SJSA1 (cell line): ENCODE measurements at places on chromosomes 4 and X. TPM values are rescaled to one million over a fixed set of nuclear protein-coding genes. Genes with fewer than 3 reads are reported as not detected.

The PDGFC gene
- 63.0 and 73.1 TPM in 2 replicates for total RNA-seq

The ARMCX1 gene
- 15.5 and 19.6 TPM in 2 replicates for total RNA-seq

The FGF13 gene
- total RNA-seq: 5.0 and 7.0 TPM in 2 replicates

The GYPB gene
- total RNA-seq: not detected in 2 replicates

The CYBB gene
- 0.24 and 0.34 TPM in 2 replicates for total RNA-seq

The LNX1 gene
- 0.09 TPM in 1 of 2 replicates, not detected in the other for total RNA-seq

The FRMD7 gene
- total RNA-seq: not detected in 2 replicates

The NAA10 gene
- 119 and 155 TPM in 2 replicates for total RNA-seq

The TLR1 gene
- total RNA-seq: 0.41 and 1.1 TPM in 2 replicates

DNA sequence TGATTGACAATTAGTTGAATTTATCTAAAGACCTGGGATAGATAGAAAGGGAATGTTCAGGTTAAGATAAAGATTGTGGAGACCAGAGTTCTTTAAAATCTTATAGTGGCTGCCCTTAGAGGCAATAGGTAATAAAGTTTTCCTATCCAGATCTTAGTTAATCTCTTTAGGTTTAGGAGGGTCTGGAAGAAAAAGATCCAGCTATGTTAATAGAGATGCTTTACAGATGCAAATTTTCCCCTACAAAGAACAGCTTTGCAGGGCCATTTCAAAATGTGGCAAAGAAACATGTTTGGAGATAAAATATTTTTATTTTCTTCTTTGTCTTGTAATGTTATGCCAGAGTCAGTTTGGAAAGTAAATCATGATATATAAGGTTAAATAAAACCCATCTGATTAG lies 54.1 kb upstream of the CHIC1 start:
- no peak overlapping the region for H3K27ac ChIP-seq
- H3K36me3 ChIP-seq: no peaks in the 10 kb centered on the region

GRCh38 chrX:48913605-48914366 lies 2.3 kb upstream of the SLC35A2 start:
- no peaks in the 10 kb centered on the region for H3K36me3 ChIP-seq
- no peaks in the 10 kb centered on the region for H3K27me3 ChIP-seq
- H3K4me1 ChIP-seq: peaks cover 7% of the 10 kb centered on the region
- H3K4me3 ChIP-seq: no peak overlapping the region
- no peak overlapping the region for H3K27ac ChIP-seq
- DNase-seq: no peak

DNA sequence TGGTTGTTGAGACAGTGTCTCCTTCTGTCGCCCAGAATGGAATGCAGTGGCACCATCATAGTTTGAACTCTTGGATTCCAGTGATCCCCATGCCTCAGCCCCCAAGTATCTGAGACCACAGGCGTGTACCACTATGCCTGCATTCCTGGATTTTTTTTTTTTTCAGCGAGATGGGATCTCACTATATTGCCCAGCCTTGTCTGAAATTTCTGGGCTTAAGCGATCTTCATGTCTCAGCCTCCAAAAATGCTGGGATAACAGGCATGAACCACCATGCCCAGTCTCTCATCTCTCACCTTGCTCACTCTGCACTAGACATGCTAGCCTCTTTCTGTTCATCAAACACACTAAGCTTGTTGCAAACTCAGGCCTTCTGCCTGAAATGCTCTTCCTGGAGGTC lies 104.1 kb downstream of the UBE2K start:
- H3K27me3 ChIP-seq: no peaks in the 10 kb centered on the region
- no peaks in the 10 kb centered on the region for H3K4me1 ChIP-seq
- no peaks in the 10 kb centered on the region for H3K36me3 ChIP-seq
- DNase-seq: no peak
- no peak overlapping the region for H3K27ac ChIP-seq
- H3K4me3 ChIP-seq: no peak overlapping the region

GRCh38 chr4:125169192-125169591 lies 145.6 kb upstream of the FAT4 start:
- H3K4me3 ChIP-seq: no peak overlapping the region
- no peaks in the 10 kb centered on the region for H3K27me3 ChIP-seq
- no peak for DNase-seq
- H3K27ac ChIP-seq: no peak overlapping the region
- H3K36me3 ChIP-seq: no peaks in the 10 kb centered on the region

GRCh38 chr4:41432881-41433280 lies 105.1 kb upstream of the LIMCH1 start:
- H3K27me3 ChIP-seq: no peaks in the 10 kb centered on the region
- peak overlapping the region; percentile 69 for H3K27ac ChIP-seq
- H3K4me1 ChIP-seq: peaks cover 29% of the 10 kb centered on the region

- no peak for DNase-seq
- no peaks in the 10 kb centered on the region for H3K27me3 ChIP-seq
- no peaks in the 10 kb centered on the region for H3K36me3 ChIP-seq
Measured at GRCh38 chrX:73668779-73669178, 105.8 kb downstream of the CHIC1 start.

DNA sequence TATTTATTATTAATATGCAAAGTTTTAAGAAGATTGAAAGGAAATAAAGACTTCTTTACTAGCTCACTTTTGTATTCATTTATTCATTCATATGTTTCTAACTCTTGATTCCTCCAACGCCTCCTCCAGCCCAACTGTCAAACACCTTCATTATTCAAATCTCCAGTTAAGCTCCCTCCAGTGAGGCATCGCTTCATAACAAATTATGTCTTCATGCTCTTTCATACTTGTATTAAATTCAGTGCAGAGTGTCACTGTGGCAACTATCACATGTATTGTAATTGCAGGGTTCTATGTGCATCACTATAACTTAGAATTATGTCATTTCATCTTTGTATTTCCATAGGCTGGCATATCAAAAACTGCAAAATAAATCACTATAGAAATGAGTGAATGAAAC lies 1394.2 kb upstream of the PCDH7 start:
- no peaks in the 10 kb centered on the region for H3K4me1 ChIP-seq
- no peak overlapping the region for H3K27ac ChIP-seq
- no peak overlapping the region for H3K4me3 ChIP-seq

GRCh38 chr4:180285796-180286195 lies 1957.4 kb upstream of the TENM3 start:
- H3K27me3 ChIP-seq: no peaks in the 10 kb centered on the region
- no peaks in the 10 kb centered on the region for H3K4me1 ChIP-seq
- H3K4me3 ChIP-seq: no peak overlapping the region

- no peak overlapping the region for H3K27ac ChIP-seq
- no peak for DNase-seq
- no peaks in the 10 kb centered on the region for H3K4me1 ChIP-seq
- no peaks in the 10 kb centered on the region for H3K36me3 ChIP-seq
Measured at GRCh38 chrX:153409414-153410101, 1.7 kb upstream of the ZFP92 start.

GRCh38 chr4:184778325-184778724 lies 44.4 kb upstream of the CENPU start:
- no peaks in the 10 kb centered on the region for H3K27me3 ChIP-seq
- no peak overlapping the region for H3K4me3 ChIP-seq
- H3K4me1 ChIP-seq: no peaks in the 10 kb centered on the region

DNA sequence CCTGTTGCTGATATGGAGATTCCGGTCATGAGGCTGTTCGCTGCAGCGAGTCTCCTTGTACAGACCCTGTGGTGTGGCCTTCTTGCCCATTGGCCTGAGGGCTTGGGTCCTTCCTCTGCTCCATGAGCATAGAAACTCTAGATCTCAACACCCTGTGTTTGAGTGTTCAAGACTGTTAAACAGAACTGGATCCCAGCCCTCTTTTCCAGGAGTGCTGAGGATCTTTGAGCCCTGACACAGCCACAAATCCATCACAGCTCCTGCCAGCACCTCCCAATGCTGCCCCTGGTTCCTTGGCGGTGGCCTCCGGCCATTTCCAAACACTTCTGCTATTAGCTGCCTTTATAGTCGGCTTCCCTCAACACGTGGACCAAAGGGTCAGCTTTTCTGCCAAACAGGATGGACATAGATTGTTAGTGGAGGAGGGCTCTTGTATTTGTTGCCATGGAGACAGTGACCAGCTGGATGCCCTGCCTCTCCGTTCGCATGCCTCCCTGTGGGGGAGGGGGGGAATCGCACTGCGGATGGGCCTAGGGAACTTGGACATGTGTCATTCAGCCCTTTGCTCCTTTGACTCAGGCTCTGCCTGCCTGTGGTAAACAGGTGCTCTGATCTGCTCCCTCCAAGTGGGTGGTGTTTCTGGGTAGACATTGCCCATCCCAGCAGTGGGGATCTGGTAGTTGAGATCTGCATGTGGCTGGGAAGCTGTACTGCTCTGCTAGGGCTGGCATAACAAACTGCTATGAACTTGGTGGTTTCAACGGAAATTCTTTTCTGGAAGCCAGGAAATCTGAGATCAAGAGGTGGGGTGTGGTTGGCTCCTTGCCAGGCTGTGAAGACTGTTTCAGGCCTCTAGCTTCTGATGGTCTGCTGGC lies 6.9 kb upstream of the WDR1 start:
- DNase-seq: no peak
- no peak overlapping the region for H3K27ac ChIP-seq
- no peak overlapping the region for H3K4me3 ChIP-seq
- H3K36me3 ChIP-seq: no peaks in the 10 kb centered on the region

- no peaks in the 10 kb centered on the region for H3K36me3 ChIP-seq
- no peak overlapping the region for H3K4me3 ChIP-seq
- H3K27ac ChIP-seq: no peak overlapping the region
- H3K4me1 ChIP-seq: no peaks in the 10 kb centered on the region
Measured at GRCh38 chr4:145496292-145496691, 14.6 kb downstream of the SMAD1 start.

- DNase-seq: peak; percentile 22
- no peaks in the 10 kb centered on the region for H3K27me3 ChIP-seq
- no peak overlapping the region for H3K4me3 ChIP-seq
- H3K27ac ChIP-seq: no peak overlapping the region
- H3K36me3 ChIP-seq: no peaks in the 10 kb centered on the region
- H3K4me1 ChIP-seq: peaks cover 8% of the 10 kb centered on the region
Measured at GRCh38 chrX:150683536-150684146, 9.6 kb upstream of the MTMR1 start.

DNA sequence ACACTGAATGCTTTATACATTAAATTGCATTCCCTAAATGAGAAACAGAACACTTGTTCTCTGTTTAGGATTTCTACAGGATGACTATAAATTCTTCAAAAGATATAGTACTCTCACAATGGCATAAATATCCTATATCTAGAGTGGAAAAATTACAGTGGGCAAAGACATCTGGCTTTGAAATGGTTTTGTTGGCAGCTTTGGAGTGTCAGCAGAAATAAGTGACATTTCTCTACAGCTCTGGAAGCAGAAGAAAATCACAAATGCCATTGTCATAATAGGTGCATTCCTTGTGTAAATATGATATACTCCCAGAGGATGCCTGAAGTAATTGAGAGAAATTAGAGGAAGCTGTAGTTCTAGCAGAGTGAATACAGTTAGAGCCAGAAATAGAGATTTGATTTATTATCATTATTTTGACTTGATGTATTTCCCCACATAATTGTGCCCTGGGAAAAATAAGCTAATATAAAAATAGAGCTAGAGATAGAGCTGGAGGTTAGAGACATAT lies 95.9 kb upstream of the GALNTL6 start:
- H3K4me1 ChIP-seq: no peaks in the 10 kb centered on the region
- no peak for DNase-seq
- no peaks in the 10 kb centered on the region for H3K36me3 ChIP-seq
- H3K4me3 ChIP-seq: no peak overlapping the region
- no peak overlapping the region for H3K27ac ChIP-seq

DNA sequence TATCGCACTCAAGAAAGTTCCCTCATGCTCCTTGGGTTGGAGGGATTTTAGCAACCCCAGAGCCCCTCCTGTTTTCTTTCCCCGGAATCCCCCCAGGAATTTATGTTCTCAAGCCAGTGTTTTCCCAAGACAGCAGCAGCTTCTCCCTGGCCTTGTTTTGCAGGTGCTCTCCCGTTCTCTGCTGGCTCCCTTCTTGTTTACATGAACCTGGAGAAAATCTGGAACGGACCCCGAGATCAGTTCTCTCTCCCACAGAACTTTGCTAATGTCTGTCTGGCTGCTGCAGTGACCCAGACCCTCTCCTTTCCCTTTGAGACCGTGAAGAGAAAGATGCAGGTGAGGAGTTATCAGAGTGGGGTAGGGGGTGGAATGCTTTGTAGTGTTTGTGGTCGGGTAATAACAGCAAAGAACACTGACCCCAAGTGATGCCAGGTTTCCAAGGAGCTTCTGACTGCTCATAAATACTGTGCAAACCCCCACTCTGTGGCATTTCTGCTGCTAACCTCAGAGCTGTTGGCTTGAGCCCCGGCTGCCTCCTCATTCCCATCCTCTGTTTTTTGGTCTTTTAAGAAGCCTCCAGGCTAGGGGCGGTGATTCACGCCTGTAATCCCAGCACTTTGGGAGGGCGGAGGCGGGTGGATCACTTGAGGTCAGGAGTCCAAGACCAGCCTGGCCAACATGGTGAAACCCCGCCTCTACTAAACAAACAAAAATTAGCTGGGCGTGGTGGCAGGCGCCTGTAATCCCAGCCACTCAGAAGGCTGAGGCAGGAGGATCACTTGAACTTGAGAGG lies 11.1 kb downstream of the SLC25A43 start:
- no peaks in the 10 kb centered on the region for H3K27me3 ChIP-seq
- no peak overlapping the region for H3K27ac ChIP-seq
- peak; percentile 75 for DNase-seq
- no peak overlapping the region for H3K4me3 ChIP-seq

GRCh38 chr4:39181520-39181904 lies 817 bp upstream of the WDR19 start:
- H3K27ac ChIP-seq: no peak overlapping the region
- H3K4me3 ChIP-seq: peak overlapping the region; percentile 7; the same call in 1 of the 2 replicates
- H3K4me1 ChIP-seq: no peaks in the 10 kb centered on the region
- no peaks in the 10 kb centered on the region for H3K27me3 ChIP-seq
- no peaks in the 10 kb centered on the region for H3K36me3 ChIP-seq
- no peak for DNase-seq

GRCh38 chr4:122716825-122717448 lies 15.6 kb upstream of the BBS12 start:
- no peaks in the 10 kb centered on the region for H3K36me3 ChIP-seq
- no peaks in the 10 kb centered on the region for H3K27me3 ChIP-seq
- no peaks in the 10 kb centered on the region for H3K4me1 ChIP-seq
- no peak overlapping the region for H3K4me3 ChIP-seq

DNA sequence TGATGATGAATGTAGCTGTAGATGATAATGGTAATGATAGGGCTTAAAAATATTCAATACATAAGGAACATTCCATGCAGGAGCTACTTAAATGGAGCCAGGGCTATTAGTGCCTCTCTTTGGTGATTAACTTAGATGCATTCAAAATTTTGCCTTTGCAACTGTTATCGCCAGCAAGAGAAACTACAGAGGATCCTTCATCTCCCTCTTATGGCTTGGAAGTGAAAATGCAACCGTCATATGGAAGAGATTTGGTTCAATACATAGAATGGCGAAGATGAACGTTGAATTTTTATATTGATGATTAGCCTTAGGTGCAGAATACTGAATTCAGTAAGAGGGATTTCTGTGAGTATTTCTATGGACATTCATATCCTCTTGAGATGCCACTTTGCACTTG lies 134.5 kb upstream of the NLGN4X start:
- H3K4me3 ChIP-seq: no peak overlapping the region
- no peaks in the 10 kb centered on the region for H3K4me1 ChIP-seq
- DNase-seq: no peak
- H3K36me3 ChIP-seq: no peaks in the 10 kb centered on the region

- no peaks in the 10 kb centered on the region for H3K36me3 ChIP-seq
- no peak overlapping the region for H3K4me3 ChIP-seq
- H3K27ac ChIP-seq: no peak overlapping the region
- DNase-seq: no peak
Measured at GRCh38 chr4:23001478-23001877, 308.7 kb downstream of the GBA3 start.
